ENCODE measurements at places on chromosomes 16 and 17.
A peak's percentile ranks its signal among the peaks of the same experiment; 100 is the strongest.

GRCh38 chr16:85425074-85425662, 188.0 kb upstream of the GSE1 start:
- no peak for DNase-seq

DNA sequence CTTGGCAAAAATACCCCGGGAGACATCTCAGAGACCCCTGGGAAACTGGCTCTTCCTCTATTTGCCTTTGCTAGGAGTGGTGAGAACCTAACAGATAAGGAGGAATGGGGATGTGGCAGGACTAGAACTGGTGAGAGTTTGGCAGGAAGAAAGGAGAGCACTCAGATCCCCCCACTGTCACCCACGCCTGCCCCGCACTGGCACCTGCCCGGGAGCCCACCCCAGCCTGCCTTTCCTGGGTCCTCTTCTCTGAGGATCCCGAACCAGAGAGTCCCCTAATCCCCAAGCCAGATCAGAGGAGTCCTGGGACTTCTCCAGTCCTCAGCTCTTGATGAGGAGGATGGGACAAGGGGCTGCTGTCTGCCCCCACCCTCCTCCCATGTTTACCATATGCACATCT, 3.7 kb downstream of the KCNH6 start:
- no peak for DNase-seq

GRCh38 chr17:64110379-64111152, 19.4 kb downstream of the ERN1 start:
- peak; percentile 29 for DNase-seq

DNA sequence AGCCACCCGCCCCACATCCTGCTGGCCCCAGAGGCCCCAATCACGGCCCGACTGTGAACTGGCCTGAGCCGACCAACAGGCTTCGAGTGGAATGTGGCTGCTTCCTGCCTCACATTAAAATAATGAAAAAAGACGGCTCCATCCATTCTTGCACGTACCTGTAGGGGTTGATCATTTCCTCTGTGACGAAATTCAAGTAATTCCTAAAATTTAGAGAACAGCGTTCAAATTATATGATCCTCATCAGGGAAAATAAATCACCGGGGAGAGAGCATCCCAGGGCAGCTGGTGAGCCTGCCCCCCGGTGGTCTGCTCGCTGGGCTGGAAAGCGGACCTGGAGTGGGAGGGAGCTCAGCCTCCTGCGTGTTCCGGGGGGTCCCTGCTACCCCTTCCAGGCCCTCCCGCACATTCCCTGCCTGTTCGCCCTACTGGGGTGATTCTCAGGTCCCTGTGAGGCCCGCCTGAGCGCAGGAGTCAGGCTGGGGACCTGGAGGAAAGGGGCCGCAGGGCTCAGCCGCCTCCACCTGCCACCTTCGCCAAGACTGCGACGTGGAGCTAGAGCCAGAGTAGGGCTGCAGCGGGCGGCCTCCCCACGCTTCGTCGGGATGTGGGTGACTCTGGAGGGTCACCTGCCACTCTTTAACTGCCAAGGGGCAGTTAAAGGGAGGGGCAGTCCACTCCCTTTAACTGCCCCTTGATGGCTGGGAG, 28.9 kb downstream of the SLC7A5 start:
- DNase-seq, result peak; percentile 59

- peak; percentile 90 for DNase-seq
Observed at GRCh38 chr16:77574867-77575624, 140.2 kb upstream of the ADAMTS18 start.

DNA sequence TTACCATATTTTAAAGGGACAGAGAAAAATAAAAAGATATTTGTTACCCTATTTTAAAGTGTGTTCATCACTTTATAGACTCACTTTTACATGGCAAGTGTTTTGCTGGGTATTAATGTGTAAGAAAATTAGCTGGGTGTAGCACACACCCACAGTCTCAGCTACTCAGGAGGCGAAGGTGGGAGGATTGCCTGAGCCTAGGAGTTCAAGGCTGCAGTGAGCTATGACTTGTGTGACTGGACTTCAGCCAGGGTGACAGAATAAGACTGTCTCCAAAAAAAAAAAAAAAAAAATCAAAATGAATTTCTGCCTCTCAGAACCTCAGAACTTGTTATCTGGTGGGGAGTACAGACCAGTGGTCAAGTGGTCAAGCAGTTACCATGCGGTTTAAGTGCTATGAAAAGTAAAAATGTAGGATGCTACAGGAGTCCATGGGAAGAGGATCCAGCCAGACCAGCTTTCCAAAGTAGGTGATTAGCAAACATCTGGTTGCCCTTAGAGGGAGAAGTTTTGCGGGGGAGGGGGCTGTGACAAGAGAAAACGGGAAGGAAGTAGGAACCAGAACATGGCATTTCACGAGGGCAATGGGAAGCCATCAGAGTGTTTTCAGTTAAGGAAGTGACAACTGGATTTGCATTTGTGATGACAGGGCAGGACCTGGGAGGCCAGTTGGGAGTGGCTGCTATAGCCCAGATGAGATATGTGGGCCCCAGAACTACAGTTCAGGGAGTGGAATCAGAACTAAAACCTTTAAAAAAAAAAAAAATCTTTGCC, 13.9 kb downstream of the CNEP1R1 start:
- DNase-seq, result no peak

- DNase-seq, result no peak
Observed at GRCh38 chr17:28221751-28222414, 97.1 kb upstream of the TMEM97 start.

- no peak for DNase-seq
Observed at GRCh38 chr16:750485-750884, 9.7 kb upstream of the CIAO3 start.

All from lung microvascular endothelial cell (primary cell).